ENCODE measurements at places on chromosomes 1 and 21. TPM values are rescaled to one million over a fixed set of nuclear protein-coding genes. Genes with fewer than 3 reads are reported as not detected.
A peak's percentile ranks its signal among the peaks of the same experiment; 100 is the strongest.

The GJA5 gene
- 0.33 TPM for total RNA-seq

The FAM163A gene
- total RNA-seq, result 0.46 TPM

The FAM177B gene
- not detected for total RNA-seq

- H3K27me3 ChIP-seq, result no peaks in the 10 kb centered on the region
- DNase-seq, result peak; percentile 83
- H3K4me1 ChIP-seq, result no peaks in the 10 kb centered on the region
Observed at GRCh38 chr1:54800899-54801759, at the start of gene TTC22. Gene TTC22 (minus strand): TSS chr1:54801323. CDS start chr1:54801163, 160 bp downstream.

- H3K36me3 ChIP-seq, result no peaks in the 10 kb centered on the region
- H3K4me3 ChIP-seq, result no peak overlapping the region
- no peaks in the 10 kb centered on the region for H3K4me1 ChIP-seq
- no peaks in the 10 kb centered on the region for H3K27me3 ChIP-seq
- DNase-seq, result no peak
Observed at GRCh38 chr1:204726478-204726877, 40.9 kb upstream of the LRRN2 start.

GRCh38 chr1:177966199-177966598 lies 3.7 kb downstream of the SEC16B start:
- no peak overlapping the region for H3K27ac ChIP-seq
- no peaks in the 10 kb centered on the region for H3K36me3 ChIP-seq
- H3K27me3 ChIP-seq, result no peaks in the 10 kb centered on the region
- no peak overlapping the region for H3K4me3 ChIP-seq

GRCh38 chr1:15036101-15036500 lies 117.4 kb upstream of the TMEM51 start:
- DNase-seq, result no peak
- no peaks in the 10 kb centered on the region for H3K36me3 ChIP-seq
- H3K27me3 ChIP-seq, result no peaks in the 10 kb centered on the region
- H3K4me3 ChIP-seq, result no peak overlapping the region
- no peak overlapping the region for H3K27ac ChIP-seq

DNA sequence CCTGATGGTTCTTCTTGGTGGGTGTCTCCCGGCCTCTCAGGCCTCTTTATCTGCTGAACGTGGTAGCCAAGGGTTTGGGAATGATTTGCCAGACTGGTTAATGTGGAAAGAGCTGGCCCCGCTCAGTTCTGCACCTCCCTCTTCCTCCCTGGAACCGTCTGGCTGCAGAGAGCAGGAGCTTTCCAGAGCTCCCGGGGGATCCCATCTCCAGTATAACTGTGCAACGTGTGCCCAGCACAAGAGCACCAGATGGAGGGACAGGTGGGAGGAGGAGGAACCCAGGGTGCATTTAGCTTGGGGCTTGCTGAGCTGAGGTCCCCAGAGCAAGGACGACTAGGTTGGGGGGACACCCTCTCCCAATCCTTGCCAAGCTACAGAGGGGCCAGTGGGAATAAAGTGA lies 5.0 kb downstream of the TFF1 start:
- H3K27me3 ChIP-seq, result no peaks in the 10 kb centered on the region
- no peak for DNase-seq

DNA sequence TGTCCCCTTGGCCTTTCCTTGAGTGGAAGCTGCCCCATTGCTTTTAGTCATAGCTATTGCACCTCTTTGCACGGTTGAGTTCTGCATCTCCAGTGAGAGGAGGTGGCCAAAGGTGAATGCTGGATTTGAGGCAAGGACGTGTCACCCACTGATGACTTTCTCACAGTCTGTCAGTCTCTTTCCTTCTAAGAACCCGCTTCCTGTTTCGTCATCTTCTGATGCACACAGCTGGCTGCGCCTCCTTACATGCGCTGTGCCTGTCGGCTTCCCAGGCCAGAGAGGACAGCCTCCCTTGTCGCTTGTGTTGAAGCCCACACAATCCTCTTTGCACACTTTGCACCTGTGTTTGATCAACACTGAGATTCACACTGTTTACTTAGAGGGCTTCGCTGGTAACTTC lies 41.8 kb upstream of the PWP2 start:
- H3K4me1 ChIP-seq, result no peaks in the 10 kb centered on the region
- H3K27me3 ChIP-seq, result no peaks in the 10 kb centered on the region
- no peak overlapping the region for H3K27ac ChIP-seq
- no peak overlapping the region for H3K4me3 ChIP-seq

GRCh38 chr1:166193057-166193698 lies 26.4 kb upstream of the FAM78B start:
- H3K27ac ChIP-seq, result no peak overlapping the region
- H3K36me3 ChIP-seq, result no peaks in the 10 kb centered on the region
- H3K4me1 ChIP-seq, result no peaks in the 10 kb centered on the region
- no peak for DNase-seq

- DNase-seq, result no peak
- H3K27ac ChIP-seq, result no peak overlapping the region
- no peaks in the 10 kb centered on the region for H3K36me3 ChIP-seq
Observed at GRCh38 chr1:22341791-22342605, 109.7 kb upstream of the ZBTB40 start.

DNA sequence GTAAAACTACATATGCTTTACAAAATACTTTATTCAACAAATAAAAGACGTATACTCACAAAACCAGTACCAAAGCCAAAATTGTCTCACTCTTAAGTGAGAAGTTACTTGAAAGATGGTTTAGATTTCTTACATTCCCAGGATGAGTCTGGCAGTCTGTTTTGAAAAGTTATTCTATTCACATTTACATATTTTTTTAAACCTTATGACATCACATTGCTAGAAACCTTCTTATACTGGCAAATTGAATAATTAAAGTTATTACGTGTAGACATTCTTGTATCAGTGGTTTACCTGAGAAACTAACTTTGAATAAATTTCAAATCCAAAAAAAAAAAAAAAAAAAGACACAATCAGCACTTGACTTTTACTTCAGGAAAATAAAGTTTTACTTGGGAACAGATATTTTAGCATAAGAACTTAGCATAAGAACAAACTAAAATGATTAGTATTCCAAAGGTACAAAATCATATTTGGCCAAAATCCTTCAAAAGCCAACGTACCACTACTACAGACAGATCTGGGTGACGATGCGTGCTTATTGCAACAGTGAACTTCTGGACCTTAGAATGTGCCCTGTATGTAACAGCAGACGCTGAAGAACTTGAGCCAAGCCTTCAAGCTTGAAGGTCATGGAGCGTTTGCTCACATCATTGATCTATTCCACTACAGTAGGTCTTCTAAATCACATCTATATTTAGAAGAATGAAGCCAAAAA lies 2.5 kb downstream of the CDC42BPA start:
- peaks cover 4% of the 10 kb centered on the region for H3K4me1 ChIP-seq
- H3K27ac ChIP-seq, result no peak overlapping the region
- H3K27me3 ChIP-seq, result no peaks in the 10 kb centered on the region
- peak overlapping the region; percentile 94 for H3K4me3 ChIP-seq
- no peak for DNase-seq

DNA sequence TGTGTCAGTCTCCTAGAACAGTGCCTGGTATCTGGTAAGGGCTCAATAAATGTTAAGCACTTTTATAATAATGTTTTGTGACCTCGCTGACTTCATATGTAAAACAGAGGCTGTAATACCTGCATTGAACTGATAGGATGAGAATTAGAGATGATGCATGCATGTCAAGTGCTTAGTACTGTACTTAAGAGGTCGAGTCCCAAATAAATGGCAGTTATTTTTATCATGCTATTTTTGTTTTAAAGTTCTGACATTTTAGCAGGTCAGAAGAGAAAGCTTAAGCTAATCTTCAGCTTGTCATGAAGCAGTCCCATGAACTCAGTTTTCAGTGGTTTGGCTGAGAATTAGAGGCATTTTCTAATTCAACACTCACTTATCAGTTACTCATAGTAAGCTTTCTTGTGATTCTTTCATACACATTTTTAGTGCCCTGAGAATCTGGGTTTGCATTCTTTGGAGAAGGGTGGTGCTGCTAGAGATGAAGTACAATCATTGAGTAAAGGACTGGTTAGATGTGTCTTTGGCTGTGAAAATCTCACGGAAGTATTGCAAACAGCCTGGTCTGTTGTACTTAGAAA lies 75.7 kb upstream of the RAVER2 start:
- no peaks in the 10 kb centered on the region for H3K4me1 ChIP-seq
- peaks cover 65% of the 10 kb centered on the region for H3K36me3 ChIP-seq
- no peaks in the 10 kb centered on the region for H3K27me3 ChIP-seq
- no peak for DNase-seq
- no peak overlapping the region for H3K4me3 ChIP-seq
- no peak overlapping the region for H3K27ac ChIP-seq

DNA sequence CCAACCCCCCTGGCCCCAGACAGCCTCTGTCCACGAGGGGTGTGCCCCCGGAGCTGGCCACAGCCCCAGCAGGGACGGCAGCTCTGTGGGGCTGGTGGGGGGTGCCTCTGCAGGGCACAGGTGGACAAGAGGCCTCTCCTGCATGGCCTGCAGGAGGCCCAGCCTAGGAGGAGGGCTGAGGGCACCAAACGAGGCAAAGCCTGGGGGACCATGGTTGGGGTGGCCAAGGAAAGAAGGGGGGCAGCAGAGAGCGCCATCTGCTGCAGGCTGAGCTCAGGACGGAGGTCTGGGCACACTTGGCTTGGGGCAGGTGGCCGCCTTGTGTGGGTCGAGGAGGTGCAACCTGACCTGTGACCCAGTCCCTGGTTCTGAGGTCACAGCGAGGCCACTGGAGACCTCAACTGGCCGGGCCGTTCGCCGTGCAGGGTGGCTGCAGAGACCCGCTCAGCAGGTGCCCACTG lies 27.3 kb downstream of the RRP1 start:
- DNase-seq, result no peak
- H3K27ac ChIP-seq, result no peak overlapping the region
- H3K36me3 ChIP-seq, result peaks cover 16% of the 10 kb centered on the region
- H3K4me3 ChIP-seq, result no peak overlapping the region

- no peak overlapping the region for H3K27ac ChIP-seq
- H3K27me3 ChIP-seq, result no peaks in the 10 kb centered on the region
- H3K4me1 ChIP-seq, result no peaks in the 10 kb centered on the region
- no peaks in the 10 kb centered on the region for H3K36me3 ChIP-seq
- no peak overlapping the region for H3K4me3 ChIP-seq
Observed at GRCh38 chr1:30302858-30303257, 420.5 kb downstream of the MATN1 start.

- peaks cover 4% of the 10 kb centered on the region for H3K4me1 ChIP-seq
- H3K36me3 ChIP-seq, result peaks cover 13% of the 10 kb centered on the region
- peak overlapping the region; percentile 86 for H3K27ac ChIP-seq
- no peak for DNase-seq
- H3K27me3 ChIP-seq, result no peaks in the 10 kb centered on the region
- peak overlapping the region; percentile 97 for H3K4me3 ChIP-seq
Observed at GRCh38 chr1:93344886-93345632, 648 bp upstream of the DR1 start.

- no peak overlapping the region for H3K4me3 ChIP-seq
- no peaks in the 10 kb centered on the region for H3K36me3 ChIP-seq
- DNase-seq, result no peak
Observed at GRCh38 chr1:55257958-55258357, 42.8 kb upstream of the USP24 start.
